HS-27A (cell line): ENCODE measurements at places on chromosomes 6 and 20.

DNA sequence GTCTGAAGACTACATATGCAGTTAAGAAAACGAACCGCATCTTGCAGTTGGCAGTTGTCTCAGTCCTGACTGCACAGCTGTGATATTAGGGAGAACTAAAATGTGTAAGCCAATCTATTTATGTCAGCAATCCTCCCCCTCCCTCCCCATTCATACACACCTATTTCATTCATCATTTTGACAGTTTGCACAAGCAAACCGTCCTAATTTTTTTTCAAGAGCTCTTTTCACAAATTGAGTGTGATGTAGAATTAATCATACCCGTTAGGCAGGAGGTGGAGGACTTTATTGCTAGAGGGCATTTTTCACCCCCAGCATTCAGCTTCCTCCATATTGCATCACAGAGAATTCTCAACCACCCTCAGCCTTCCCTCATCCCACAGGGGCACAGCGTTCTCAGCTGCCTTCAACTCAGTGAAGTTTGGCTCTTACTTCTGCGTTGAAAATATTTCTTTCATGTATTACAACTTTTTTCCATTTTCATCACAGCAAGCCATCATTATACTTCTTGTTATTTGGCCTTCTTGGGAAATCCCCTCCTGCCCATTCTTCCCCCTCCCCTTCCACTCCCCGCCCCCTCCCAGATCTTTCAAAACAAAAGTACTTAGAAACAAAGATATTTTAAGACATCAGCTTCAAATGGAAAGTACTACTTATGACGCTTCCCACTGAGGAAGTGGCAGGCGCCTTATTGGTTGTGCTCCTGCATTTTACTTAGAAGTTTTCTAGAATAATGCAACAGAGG lies 37.5 kb downstream of the NOX3 start:
- DNase-seq = no peak

- DNase-seq = no peak
Observed at GRCh38 chr6:113978084-113978675, 7.2 kb upstream of the HDAC2 start.

DNA sequence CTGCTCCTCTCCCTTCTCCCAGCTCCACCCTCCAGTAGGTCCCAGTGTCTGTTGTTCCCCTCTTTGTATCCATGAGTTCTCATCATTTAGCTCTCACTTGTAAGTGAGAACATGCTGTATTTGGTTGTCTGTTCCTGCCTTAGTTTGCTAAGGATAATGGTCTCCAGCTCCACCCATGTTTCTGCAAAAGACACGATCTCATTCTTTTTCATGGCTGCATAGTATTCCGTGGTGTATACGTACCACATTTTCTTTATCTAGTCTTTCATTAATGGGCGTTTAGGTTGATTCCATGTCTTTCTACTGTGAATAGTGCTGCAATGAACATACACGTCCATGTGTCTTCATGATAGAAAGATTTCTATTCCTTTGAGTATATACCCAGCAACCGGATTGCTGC lies 136.6 kb downstream of the MYLK4 start:
- DNase-seq = no peak

DNA sequence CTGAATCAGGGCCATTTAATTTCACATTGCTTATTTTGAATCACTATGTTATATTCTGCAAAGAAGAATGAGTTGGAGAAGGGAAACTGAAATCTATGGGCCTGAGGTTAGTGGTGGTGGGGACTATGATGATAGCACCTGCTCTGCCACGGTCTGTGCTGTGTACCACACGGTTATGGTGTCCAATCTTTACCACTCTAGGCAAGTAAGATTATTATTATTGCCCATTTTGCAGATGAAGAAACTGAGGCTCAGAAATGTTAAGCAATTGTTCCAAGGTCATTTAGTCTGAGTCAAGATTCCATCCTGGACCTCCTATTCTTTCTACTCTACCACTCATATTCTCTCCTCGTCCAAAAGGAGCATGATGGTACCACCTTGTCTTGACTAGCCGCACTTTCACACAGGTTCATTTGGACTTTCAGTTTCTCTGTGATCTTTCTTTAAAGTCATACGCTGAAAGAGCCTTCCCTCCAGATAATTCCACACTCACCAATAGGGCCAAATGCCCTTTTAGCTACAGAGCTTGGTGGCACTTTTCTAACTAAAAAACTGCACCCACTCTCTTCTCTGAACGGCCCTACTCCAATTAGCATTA lies 56.2 kb downstream of the GFOD1 start:
- no peak for DNase-seq

- DNase-seq = no peak
Observed at GRCh38 chr20:45419188-45420091, 3.5 kb downstream of the PIGT start.

GRCh38 chr20:45052698-45053429 lies 48.1 kb downstream of the KCNS1 start:
- no peak for DNase-seq

DNA sequence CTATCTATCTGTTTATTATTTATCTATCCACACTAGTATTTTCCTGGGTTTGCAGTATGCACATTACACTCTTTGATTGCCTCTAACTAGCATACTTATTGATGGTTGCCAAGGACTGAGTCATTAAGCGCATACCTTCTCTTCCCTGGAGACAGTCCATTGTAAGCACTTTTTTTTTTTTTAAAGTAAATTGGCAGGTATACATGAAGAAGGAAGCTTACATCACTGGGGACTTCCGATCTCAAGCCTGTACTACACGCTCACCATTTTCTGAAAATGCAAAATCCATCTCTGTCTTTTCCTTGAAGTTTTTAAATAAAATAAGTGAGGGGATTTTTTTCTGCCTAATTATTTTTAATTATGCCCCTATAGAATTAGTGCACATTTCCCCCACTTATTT lies 63.5 kb downstream of the HMGN3 start:
- no peak for DNase-seq

GRCh38 chr6:151008425-151008824 lies 142.9 kb downstream of the MTHFD1L start:
- no peak for DNase-seq

DNA sequence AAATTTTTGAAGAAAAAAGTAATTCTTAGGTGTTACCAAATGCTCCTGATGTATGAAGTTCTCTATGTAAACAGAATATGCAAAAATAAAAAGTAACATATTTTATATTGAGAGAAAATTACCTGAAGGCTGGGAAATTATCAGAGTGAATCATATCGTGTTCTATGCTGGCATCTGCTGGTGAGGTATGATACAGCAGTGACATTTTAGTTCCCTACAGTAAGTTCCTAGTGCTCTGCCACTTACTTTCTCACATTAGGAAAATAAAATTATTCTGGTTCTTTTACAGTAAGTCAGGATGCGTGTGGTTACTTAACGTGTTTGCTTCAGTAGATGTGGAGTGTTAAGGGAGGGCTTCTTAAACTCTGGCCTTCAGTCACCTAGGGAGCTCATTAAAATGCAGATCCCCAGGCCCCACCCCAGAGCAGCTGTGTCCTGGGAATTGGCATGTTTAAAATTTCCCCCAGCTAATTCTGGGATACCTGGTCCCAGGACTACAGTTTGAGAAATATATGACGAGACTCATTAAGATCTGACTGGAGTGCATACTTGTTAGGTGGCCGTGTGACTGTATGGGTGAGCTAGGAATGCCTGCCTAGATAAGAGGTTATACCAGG lies 3.2 kb downstream of the ACTR5 start:
- no peak for DNase-seq

GRCh38 chr6:81996414-81996813 lies 243.9 kb upstream of the TENT5A start:
- DNase-seq = no peak
